ENCODE measurements at places on chromosomes 7 and 10. TPM values are rescaled to one million over a fixed set of nuclear protein-coding genes. Genes with fewer than 3 reads are reported as not detected.

Gene AASS
- total RNA-seq: 10.7 TPM

Gene LRGUK
- total RNA-seq: not detected

Gene UNCX
- total RNA-seq: not detected

DNA sequence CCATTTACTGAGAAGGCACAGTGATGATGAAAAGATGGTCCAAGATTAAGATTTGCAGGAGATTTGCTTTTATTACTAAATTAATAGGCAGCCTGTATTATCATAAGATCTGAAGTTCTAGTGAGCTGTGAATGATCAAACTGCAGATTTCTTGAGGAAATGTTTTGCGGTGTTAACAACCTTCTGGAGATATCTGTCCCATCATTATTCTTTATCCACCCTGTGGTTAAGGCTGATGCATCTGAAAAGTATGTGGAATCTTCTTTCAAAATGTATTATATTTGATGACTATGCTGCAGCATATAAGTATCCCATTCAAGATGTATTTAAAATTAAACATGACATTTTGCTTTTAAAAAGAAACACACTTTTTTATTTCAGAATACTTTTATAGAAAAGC, 150.3 kb downstream of the POLR1F start:
- DNase-seq: peak; percentile 75

DNA sequence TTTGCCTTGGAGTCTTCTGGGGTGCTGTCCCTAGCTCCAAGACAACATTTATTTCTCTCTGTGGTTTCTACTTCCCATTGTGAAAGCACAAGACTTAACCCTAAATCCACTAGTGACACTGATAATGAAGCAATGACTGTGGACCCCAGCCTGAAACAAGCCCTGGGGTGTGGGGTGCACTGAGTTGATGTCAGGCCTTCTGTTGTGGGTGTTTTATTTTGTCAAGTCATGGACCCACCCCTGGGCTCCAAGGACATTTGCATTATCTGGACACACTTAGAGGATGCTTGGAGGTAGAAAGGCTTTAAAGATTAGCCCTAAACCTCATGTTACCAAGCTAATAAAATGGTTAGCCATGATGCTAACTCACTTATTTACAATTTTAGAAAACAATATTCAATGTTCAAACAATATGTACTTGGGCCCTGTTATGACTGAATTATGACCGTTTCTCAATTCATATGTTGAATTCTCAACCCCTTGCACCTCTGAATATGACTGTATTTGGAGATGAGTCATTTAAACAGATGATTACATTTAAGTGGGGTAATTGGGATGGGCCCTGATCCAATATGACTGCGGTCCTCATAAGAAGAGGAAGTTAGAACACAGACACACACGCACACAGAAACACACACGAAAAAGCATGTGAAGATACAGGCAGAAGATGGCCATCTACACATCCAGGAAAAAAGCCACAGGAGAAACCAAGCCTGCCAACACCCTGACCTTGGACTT, 137.2 kb upstream of the IGFBP3 start:
- DNase-seq: peak; percentile 23

- DNase-seq: no peak
These were observed 144.9 kb downstream of the EGFR start for GRCh38 chr7:55163733-55164132.

Gene HYAL4
- total RNA-seq: not detected

DNA sequence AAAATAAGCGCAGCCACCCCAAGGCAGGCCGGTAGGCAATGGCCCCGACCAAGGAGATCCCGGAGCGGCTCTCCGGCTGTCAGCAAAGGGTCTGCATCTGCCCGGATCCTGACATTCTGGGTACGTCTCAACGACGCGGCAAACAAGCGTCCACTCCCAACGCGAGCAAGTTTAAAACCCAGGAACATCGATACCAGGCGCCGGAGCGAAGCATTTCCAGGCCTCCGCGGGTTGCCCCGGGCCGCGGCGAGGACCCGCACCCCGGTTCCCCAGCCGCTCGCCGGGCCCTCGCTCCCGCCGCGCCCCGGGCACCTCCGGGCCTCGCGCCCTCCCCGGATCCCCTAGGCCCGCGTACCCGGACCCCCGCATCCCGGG, 453 bp downstream of the URGCP start:
- peak; percentile 18 for DNase-seq

DNA sequence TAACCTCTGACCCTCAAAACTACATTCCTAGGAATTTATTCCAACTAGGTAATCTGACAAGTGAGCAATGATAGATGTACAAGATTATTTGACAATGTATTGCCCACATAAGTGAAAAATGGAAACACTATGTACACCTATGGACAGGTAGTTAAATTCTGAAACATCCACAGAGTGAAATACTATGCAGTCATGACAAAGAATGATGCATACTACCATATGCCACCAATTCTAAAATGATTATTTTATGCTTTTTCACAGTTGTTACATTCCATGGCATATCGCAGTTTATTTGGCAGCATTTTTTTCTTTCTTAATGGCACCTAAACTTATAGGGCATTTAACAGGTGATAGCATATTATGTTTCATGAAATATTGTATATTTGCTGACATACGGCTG, 20.1 kb upstream of the TNPO3 start:
- DNase-seq: no peak

- DNase-seq: no peak
These were observed 7.8 kb downstream of the NPS start for GRCh38 chr10:127556916-127557315.

DNA sequence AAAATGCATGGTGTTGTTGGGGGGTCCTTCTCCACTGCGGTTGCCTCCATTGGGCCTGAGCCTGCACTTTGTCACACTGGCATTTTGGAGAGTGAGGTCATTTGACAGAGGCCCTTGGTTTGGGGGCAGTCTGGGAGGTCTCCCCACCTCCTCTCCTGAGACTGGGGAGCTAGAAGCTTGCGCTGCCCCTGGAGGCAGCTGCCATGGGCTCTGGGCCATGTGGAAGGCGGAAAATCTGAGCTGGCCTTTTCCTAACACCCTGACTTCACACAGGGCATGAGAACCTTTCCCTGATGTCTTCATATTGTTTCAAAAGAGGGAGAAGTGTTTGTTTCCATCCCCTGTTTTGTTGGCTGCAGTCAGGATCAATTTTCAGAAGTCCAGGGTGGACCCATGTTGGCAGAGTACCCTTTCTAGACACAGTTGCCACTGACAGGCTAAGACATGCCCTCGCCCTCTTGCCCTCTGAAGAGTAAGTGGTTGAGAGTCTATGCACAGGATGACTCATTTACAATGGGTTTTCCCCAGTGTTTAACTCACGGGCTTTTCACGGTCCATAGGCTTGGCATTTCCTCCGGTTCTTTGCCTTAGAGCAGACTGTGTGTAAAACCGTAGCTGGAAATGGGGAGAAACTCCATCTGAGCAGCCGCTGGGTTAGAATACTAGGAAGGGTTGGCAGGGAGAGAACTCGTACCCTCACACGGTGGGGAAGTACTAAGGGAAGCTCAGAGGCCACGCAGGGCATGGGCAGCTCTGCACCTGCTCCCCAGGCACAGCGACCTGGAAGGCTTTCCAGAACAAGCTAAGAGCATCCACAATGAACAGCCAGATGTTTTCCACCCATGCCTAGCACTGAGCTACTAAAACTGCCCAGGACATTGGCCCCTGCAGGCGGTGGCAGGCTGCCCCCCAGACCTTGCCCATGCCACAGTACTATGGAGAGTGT, 655.0 kb downstream of the SDK1 start:
- DNase-seq: peak; percentile 55
